Germinal center (tissue), 1 donor: ENCODE measurements at places on chromosomes 5 and 9.

- DNase-seq, result no peak
These were observed 34.1 kb upstream of the NANS start for GRCh38 chr9:98022447-98022846.

GRCh38 chr9:126293522-126293889 lies 33.1 kb upstream of the MVB12B start:
- DNase-seq, result no peak

DNA sequence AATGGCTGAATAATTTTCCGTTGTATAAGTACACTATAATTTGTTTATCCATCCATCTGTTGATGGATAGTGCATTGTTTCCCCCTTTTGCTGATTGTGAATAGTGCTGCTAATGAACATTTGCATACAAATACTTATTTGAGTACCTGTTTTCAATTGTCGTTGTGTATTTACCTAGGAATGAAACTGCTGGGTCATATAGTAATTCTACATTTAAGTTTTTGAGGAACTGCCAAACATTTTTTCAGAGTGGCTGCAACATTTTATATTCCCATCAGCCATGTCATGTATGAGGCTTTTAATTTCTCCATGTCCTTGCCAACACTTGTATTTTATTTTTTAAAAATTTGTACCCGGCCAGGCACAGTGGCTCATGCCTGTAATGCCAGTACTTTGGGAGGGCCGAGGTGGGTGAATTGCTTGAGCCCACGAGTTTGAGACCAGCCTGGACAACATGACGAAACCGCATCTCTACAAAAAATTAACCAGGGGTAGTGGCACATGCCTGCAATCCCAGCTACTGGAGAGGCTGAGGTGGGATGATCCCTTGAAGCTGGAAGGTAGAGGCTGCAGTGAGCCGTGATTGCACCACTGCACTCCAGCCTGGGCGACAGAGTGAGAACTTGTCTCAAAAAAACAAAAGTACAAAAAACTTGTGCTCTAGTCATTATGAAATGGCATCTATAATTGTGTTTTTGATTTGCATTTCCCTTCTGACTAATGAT lies 2.2 kb upstream of the ANXA6 start:
- no peak for DNase-seq

DNA sequence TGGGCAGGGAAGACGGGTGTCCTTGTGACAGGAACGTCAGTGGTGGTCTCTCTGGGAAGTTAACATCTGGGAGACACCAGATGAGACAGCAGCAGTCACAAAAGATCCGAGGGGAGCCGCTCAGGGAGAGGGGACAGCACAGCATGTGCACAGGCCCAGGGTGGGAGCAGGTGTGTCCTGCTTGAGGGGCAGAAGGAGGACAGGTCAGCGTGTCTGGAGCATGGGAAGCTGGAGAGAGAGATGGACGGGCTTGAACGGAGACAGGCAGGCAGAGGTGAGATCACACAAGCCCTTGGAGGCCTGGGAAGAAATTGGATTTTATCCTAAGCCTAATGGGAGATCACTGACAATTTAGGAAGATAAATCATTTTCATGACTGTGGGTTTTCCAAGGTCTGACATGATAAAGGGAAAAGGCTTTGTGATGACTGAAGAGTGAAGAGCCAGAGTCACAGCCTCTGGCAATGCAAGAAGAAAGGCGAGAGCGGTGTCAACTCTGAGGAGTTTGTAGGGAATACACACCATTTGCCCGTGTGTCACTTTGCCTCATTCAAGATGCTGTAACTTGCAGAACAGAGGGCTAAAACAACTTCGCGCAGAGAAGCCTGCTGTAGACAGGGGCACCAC lies 88.3 kb downstream of the FSTL4 start:
- DNase-seq, result no peak

DNA sequence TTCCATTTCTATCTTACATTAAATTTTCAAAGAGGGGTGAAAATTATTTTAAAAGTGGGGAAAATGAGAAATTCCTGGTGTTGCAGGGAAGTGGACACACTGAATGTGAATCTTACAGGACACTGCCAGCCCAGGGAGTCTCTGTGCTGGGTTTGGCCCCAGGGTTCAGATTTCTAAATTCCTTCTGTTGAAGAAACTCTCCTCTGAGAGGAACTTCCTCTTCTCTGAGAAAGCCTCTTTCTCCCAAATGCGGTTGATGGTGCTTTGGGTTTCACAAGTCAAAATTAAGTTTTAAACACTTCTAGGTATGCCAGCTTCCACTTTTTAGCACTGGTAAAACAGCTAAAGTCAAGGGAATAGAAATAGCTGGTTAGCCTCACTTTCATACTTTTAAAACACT lies 317.9 kb upstream of the ITGA1 start:
- no peak for DNase-seq

GRCh38 chr9:16367605-16368231 lies 502.8 kb downstream of the BNC2 start:
- DNase-seq, result no peak

DNA sequence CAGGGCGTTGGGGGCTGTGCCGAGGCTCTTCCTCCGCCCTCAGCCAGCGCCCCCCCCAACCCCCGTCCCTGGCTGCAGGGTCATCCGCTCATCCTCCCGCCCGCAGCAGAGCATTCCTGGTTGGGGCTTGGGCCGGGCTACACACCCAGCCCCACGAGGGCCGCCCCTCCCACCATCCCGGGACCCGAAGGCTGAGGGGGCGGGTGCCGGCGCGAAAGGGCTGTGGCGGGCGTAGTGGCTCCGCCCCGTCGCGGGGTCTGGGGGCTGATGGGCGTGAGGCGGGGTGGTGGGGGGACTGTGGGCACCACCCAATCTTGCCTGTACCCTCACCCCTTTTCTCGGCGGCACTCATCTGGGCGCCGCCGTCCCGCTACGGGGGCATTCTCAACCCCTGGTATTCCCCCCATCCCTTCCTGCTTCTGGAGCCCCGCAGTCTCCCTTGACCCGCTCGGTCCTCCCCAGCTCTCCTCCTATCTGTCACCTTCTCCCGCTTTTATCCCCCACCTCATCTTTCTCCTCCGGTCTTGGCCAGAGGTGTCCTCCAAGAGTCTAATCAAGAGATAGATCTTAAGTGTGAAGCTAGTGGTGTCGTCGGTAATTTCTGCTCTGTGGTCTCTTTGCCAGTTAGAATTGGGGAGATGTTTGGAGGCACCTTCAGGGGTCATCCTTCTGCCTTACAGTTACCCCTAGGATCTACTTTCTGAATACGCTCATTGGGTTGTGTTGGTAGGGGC lies 1.6 kb downstream of the FER start:
- no peak for DNase-seq

DNA sequence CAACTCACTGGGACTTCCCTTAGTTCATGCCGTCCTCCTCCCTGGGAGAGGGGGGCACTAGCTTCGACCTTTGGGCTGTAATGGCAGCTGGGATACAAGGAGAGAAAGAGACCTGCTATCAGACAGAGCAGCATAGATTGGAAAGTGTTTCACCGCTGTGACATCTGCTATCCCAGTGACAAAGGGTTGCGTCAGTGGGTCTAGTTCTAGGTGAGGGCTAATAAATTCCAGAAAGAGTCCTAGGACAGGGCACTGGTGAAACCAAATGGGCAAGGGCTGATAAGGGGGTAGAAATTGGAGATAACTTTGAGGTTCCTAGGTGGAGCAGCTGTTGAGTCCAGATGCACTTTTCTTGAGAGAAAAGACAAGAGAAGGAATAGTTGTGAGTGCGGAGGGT lies 62.5 kb downstream of the RASGRF2 start:
- DNase-seq, result no peak

DNA sequence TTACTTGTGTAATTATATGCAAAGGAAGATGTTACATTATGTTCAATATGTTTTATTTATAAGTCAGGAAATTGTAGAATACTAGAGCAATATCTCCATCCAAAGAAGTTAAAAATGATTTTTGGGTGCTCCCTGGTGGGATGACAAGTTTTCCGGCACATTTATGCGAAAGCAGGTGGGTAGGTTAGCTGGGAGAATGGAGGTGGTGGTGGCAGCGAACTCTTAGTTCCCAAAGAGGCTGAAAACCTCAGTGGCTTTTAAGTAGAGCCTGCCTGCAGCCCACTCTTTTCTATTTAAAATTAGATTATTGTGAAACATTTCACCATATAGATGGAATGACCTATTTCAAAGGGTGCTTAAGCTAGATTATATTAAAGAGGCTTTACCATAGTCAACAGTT lies 51.8 kb downstream of the ANKRD33B start:
- no peak for DNase-seq
